ENCODE measurements at places on chromosomes 11 and 22.

DNA sequence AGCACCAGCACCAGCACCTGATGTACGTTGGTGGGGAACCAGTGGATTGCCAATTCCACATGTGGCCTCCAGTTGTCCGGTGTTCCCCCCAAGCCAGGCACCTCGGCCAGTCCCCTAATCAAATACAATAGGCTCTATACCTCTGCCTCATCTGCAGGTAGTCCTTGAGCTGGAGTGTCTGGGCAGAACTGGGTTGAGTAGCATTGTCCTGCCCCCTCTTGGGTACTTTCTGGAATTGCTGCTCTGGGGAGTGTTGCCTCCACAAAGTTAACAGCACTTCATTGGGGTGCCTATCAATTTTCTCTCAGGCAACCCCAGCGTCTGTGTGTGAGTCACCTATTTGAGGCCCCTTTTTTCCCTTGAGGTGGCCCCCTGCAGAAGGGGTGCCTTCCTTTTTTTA is 413.0 kb upstream of the LARGE1 start:
- no peak for DNase-seq

- DNase-seq: no peak
These were observed 35.9 kb upstream of the POU2AF1 start for GRCh38 chr11:111414936-111415335.

DNA sequence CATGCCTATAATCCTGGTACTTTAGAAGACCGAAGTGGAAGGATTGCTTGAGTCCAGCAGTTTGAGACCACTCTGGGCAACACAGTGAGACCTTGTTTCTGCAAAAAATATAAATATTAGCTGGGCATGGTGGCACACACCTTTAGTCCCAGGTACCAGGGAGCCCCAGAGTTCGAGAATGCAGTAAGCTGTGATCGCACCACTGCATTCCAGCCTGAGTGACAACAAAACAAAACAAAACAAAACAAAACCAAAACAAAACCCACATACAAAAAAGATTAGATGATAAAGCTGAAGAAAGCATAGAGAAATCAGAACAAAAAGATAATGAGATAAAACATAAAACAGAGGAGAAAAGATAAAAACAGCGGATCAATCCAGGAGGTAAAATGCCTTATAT is 62.1 kb downstream of the TCF20 start:
- no peak for DNase-seq

DNA sequence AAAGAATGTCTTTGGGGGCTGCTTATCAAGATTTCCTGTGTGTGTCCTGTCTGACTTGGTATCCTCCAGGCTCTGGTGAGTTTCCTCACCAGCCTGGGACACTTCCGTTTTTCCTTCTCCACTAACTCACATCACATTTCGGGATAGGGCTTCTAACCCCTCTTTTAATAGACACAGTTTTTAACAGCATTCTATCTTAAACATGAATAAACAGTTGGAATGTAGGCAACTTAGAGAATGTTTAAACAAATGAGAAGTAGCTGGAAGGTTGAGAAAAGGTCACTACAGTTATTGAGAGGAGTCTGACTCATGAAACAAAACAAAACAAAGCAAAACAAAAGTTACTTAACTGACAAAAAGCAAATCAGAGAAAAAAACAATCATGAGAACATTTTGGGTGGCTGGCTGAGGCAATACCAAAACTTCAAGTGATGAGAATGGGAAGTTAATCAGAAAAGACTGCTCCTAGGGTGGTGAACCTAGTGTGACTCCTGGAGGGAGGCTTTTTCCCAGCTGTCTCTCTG is 64.7 kb upstream of the CTSC start:
- no peak for DNase-seq

- no peak for DNase-seq
These were observed 86.7 kb downstream of the OSBP2 start for GRCh38 chr22:30781271-30781875.

GRCh38 chr11:86636275-86636674 is 36.1 kb downstream of the ME3 start:
- no peak for DNase-seq

DNA sequence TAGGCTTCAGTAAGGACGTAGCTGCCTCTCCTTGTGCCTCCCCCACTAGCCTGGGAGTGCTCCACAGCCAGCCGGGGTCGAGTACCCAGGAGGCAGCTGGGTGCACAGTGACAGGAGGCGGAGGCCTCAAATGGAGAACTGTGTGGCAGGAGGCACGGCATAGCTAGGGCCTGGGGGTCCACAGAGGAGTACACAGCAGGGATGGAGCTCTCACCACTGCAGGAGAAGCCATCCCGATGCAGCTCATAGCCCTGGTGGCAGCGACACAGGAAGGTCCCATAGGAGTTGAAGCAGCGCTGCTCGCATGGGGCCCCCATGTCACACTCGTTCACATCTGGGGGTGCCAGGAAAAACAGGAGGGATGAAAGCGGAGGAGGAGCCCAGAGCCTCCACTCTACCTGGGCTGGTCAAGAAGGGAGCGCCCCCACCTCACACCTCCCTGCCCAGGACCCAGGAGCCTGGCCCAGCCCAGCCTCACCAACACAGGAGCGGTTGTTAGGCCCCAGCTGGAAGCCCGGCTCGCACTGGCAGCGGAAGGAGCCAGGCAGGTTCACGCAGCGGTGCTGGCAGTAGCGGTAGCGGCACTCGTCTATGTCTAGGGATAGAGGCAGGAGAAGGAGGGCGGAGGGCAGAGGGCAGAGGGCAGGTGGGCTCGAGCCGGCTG is 2.8 kb downstream of the EFEMP2 start:
- no peak for DNase-seq

- peak; percentile 67 for DNase-seq
These were observed 10.0 kb downstream of the SDF2L1 start for GRCh38 chr22:21652010-21652546.

- DNase-seq: no peak
These were observed 120.9 kb downstream of the ST3GAL4 start for GRCh38 chr11:126476266-126476924.

- no peak for DNase-seq
These were observed 15.1 kb downstream of the RCN1 start for GRCh38 chr11:32105871-32106560.

DNA sequence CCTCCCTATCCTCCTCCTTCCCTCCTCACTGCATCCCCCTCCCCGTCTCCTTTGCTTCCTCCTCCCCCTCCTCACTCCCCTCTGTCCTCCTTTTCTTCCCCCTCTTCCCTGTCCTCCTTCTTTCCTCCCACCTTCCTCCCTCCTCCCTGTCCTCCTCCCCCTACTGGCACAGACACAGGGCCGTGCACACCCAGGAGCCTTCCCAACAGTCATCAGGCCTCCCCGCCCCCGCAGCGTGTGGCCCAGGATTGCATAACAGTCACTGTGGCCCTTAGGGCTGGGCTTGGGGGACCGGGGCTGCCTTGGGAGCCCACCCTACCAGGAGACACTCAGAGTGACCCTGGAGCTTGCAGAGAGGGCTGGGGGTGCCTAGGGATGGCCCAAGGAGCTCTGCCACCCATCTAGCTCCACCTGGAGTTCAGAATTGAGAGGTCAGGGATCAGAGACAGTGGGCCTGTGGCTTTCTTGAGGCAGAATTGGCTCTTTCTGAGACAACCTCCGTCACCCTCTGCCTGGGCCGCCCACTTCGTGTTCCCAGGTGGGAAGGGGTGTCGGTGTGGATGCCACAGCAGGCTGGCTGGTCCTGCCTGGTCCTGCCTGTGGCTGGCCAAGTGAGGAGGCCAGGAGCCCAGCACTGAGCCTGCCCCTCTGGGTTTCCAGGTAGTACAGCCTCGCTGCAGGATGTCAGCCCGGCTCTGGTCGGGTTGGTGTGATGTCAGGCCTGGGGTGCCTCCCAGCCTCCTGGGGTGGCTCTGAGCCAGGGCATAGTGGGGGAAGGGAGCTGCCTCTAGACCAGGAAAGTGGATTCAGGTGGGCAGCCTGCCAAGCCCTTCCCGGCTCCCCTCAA is 1.6 kb downstream of the SPI1 start:
- no peak for DNase-seq
